ENCODE measurements at places on chromosomes 13 and 19. TPM values are rescaled to one million over a fixed set of nuclear protein-coding genes. Genes with fewer than 3 reads are reported as not detected.

The UBXN6 gene
- 288 TPM for total RNA-seq

The KIR2DL4 gene
- total RNA-seq = not detected

The UHRF1 gene
- 0.99 TPM for total RNA-seq

The CEACAM8 gene
- total RNA-seq = not detected

GRCh38 chr19:31258211-31259052 lies 90.8 kb downstream of the TSHZ3 start:
- H3K27me3 ChIP-seq = no peaks in the 10 kb centered on the region
- H3K4me3 ChIP-seq = no peak overlapping the region
- DNase-seq = no peak
- H3K4me1 ChIP-seq = no peaks in the 10 kb centered on the region

GRCh38 chr19:34082289-34083077 lies 89.8 kb upstream of the LSM14A start:
- H3K4me1 ChIP-seq = no peaks in the 10 kb centered on the region
- H3K27me3 ChIP-seq = peaks cover 4% of the 10 kb centered on the region
- no peak overlapping the region for H3K4me3 ChIP-seq
- no peaks in the 10 kb centered on the region for H3K36me3 ChIP-seq

The ADGRE2 gene
- total RNA-seq = 4.0 TPM

- peak within 1 kb of the TSS; percentile 87 for H3K27ac ChIP-seq
- no peaks in the 10 kb centered on the region for H3K36me3 ChIP-seq
- H3K27me3 ChIP-seq = no peaks in the 10 kb centered on the region
- peak; percentile 98 for DNase-seq
- peak within 1 kb of the TSS; percentile 60 for H3K4me3 ChIP-seq
Observed at GRCh38 chr19:8342684-8343482, at the start of gene KANK3. Gene KANK3 (minus strand): TSS chr19:8343262. CDS start chr19:8337828, 5,434 bp downstream.

The ANGPTL4 gene
- total RNA-seq = 4.4 TPM

Measured in adrenal gland (tissue), 19 donors.